ENCODE measurements at places on chromosomes 5 and 9.

- no peak for DNase-seq
These were observed 331.3 kb upstream of the KIF2A start for GRCh38 chr5:61974680-61975079.

DNA sequence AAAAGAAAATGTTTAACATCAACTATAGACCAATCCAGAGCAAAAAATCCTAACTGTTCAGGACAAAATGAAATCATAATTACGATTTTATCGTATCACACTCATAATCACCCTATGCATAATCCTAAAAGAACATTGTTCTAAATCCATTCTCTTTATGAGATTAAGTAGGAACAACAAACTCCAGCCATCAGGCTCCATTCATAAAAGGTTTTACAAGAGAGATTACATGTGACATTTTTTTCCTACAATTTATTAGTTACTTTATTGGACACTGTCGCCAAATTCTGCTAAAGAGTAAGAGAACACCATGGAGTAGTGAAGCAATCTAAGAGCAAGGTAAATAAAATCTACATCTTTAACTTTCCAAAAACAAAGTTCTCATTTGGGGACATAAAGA is 198.0 kb downstream of the BNC2 start:
- no peak for DNase-seq

GRCh38 chr9:19188771-19189170 is 41.7 kb upstream of the DENND4C start:
- no peak for DNase-seq

DNA sequence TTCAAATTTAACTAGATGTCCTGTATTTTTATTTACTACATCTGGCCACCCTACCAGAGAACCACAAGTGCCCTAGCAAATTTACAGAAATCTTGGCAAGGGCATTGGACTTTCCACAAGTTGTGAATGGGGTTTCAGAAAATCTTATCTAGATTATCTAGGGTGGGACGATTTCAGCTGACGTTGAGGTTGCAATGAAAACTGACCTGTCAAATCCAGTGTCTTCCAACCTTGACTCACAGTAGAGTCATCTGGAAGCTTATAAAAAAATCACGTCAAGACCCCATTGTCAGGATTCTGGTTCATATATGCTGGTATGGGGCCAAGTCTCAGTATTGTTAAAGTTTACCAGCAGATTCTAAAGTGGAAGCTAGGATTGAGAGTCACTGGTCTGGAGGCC is 109.6 kb upstream of the ACTBL2 start:
- DNase-seq, result no peak

DNA sequence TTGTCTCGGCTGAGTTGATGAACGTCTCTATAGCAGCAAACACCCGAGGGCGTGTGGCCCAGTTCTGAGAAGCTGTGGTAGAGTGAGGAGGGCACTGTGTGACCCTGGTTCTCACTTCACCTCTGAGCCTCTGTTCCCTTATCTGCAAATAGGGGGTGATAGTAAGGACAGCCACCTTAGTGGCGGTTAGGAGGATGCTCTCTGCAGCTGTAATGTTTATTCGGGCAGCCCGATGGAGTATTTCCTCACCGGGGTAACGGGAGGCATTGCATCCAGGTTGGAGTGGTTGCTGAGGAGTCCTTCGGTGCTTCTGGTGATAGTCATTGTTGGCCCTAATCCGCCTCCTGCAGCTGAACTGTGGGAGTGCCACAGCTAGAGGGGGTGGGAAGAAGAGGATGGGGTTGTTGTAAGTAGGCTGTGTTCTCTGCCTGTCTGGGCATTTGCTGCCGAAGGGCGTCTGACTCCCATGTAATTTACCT is 13.9 kb downstream of the PRRC2B start:
- no peak for DNase-seq

- DNase-seq, result no peak
These were observed 39.6 kb upstream of the FCN1 start for GRCh38 chr9:134957165-134957944.

GRCh38 chr5:114330916-114331531 is 30.8 kb upstream of the KCNN2 start:
- DNase-seq, result no peak

GRCh38 chr5:169943026-169943425 is 37.3 kb downstream of the INSYN2B start:
- no peak for DNase-seq

GRCh38 chr9:135156525-135157510 is 69.3 kb downstream of the OLFM1 start:
- no peak for DNase-seq

Data from stimulated activated CD4-positive, alpha-beta T cell treated with anti-CD3 and anti-CD28 coated beads, Interleukin-12 subunit alpha, Interleukin-12 subunit beta, amount 100 ng/mL, for 48 hours (primary cell).